ENCODE measurements at places on chromosomes 1 and 21.

DNA sequence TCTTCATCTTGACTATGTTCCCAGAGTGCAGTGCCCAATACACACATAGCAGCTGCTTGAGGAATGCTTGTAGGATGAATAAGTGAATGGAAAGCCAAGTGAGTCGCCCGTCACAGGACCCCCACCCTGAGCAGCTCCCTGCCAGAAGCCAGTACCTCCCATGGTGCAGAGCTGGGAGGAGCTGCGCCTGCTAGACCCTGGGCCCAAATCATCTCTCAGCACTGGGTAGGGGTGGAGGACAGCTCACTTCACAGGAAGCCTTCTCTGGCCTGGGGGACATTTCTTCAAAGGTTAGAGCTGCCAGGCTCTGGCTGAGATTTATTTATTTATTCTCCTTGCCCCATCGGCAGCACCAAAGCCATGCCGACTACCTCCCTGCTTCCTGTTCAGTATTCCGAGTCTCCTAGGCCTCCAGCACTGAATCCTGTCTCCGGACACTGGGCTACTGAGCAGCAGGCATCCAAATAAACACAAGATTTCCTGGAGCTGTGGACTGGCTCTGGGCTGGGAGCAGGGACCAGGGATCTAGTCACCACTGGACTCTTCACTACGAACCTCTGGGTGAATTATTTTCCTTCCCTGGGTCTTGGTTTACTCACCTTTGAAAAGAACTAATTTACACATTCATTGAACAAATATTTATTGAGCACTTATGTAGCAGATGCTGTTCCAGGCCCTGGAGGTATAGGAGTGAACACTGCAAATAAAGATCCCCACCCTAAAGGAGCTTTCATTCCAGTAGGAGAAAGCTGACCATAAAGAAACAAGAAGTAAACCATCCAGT lies 187.7 kb downstream of the TRABD2B start:
- no peak for DNase-seq

DNA sequence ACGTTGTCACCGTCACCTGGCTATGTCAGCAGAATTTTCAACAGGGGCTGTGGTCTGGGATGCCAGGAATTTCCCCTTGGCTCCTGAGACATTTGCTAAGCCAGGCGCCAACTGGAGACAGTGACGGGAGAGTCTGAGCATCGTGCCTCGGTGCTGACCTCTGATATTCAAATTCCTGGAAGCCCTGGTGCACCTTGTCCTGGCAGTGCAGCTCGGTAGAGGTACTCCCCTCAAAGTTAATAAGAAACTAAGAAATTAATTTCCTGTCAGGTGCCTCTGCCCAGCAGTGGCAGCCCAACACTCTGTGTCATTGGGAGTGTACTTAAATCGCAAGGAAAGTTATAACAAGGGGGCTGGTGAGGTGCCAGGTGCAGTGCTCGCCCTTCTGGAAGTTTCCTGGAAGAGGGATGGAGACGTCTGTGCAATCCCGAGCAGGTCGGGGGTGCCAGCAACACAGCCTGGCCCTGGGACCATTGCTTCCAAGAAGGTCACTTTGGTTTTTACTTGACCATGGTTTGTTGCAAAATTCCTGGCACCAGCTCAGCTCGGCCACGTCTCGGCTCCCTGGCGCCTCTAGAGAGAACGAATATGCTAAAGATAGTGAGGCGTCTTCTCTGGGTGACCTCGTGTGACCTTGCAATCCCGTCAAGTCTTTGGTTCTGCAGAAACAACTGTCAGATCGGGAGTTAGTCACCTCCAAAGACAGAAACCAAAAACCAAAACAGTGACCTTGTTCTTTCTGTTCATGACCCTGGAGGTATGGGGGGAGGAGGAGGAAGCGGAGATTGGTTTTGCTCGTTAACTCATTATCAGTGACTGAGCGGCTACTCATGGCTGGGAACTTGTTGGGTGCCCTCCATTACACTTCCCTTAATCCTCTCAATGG lies 149.5 kb upstream of the VAMP3 start:
- no peak for DNase-seq

DNA sequence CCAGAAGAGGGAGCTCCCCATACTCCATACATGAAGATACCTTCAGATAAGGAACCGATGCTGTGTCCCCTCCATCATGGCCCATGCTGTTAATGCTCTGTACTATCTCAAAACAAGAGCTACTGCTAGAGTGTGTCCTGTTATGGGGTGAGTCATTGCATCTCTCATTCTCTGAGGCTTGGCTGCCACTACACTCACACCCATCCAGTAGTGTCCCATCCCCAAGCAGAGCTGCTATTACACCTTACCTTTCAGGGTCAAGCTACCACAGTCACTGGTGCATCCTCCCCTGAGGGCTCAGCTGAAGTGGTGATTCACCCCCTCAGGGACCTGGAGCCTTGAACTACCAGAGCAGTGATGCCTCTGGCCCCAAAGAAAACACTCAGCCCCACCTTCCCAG lies 198.5 kb downstream of the PLA2G4A start:
- no peak for DNase-seq

- no peak for DNase-seq
Observed at GRCh38 chr21:26909972-26910371, 56.9 kb downstream of the ADAMTS5 start.

DNA sequence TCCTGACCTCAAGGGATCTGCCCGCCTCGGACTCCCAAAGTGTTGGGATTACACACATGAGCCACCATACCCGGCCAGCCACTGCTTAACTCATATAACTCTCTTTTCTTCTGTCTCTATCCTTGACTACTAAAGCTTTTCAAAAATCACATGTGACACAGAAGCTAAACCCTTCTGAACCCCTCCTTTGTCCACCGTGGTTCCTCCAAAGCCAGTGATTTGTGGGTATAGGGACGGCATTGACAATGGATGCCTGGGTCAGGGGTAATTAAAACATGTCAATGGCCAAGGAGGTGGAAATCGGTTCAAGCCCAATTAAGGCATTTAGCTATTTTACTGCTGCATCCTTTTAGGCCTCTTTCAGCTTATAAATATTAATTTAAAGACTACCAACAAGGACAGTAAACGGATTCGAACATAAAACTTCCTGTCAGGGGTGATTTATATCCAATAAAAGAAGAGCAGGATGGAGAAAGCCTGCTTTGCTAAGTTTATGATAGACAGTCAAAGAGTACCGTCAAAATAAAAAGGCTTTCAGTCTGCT lies 242.3 kb downstream of the GPATCH2 start:
- no peak for DNase-seq

DNA sequence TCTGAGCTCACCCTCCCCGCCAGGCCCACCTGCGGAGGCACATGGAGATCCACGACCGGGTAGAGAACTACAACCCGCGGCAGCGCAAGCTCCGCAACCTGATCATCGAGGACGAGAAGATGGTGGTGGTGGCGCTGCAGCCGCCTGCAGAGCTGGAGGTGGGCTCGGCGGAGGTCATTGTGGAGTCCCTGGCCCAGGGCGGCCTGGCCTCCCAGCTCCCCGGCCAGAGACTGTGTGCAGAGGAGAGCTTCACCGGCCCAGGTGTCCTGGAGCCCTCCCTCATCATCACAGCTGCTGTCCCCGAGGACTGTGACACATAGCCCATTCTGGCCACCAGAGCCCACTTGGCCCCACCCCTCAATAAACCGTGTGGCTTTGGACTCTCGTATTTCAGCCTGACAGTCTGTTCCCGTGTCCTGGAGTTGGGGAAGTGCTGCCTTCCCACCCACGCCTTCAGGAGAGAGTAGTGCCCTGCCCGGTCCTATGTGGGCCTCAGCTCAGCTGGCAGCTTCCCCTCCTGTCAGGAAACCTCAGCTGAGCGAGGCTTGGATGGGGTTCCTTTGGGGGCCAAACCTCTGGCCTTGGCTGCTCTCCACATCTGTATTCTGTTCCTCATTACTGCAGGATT lies 9.2 kb downstream of the ZBTB48 start:
- no peak for DNase-seq

GRCh38 chr1:101394041-101394440 lies 157.2 kb downstream of the S1PR1 start:
- no peak for DNase-seq

- DNase-seq = no peak
Observed at GRCh38 chr1:35708441-35708921, 10.2 kb downstream of the C1orf216 start.

GRCh38 chr1:59404796-59405195 lies 107.9 kb downstream of the FGGY start:
- DNase-seq = no peak

GRCh38 chr1:221672239-221672645 lies 69.6 kb downstream of the DUSP10 start:
- no peak for DNase-seq

- DNase-seq = no peak
Observed at GRCh38 chr1:170241266-170241851, 95.6 kb downstream of the NTMT2 start.

Measured in CD8-positive, alpha-beta T cell (primary cell).